Stromal cell of bone marrow (primary cell): ENCODE measurements at places on chromosomes 5 and 9.

DNA sequence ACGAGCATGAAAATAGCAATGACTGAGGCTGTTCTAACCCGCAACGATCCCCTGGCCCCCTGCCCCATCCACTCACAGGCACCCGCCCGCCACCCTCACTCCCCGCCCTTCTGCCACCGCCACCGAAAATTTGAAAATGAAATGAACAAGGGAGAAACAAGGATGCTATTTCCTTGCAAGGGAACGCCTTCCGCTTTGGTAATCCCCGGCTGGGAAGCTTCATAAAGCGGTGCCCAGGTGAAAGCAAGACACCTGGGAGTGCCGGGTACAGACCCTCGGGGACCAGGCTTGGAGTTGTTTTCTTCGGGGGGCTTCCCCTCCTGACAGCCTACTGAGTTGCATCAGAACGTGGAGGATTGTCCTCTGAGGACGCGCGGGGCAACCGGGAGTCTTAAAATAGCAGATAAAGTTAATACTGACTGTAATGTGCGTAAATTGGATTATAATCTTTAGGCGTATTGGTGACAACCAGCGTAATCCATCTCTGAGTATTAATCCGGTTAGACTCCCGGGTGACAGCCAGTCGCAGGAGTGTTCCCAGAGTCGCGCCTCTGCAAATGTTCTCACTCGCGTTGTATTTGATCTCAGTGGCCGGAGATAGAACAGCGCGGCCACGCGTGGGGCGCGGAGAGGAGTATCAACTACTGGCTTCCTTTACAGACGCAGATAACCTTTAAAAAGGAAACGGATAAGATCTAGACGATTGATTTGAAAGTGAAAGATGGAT, 885 bp upstream of the MLLT3 start:
- DNase-seq = no peak

GRCh38 chr5:176397736-176398420, 9.3 kb downstream of the HIGD2A start:
- DNase-seq = no peak

DNA sequence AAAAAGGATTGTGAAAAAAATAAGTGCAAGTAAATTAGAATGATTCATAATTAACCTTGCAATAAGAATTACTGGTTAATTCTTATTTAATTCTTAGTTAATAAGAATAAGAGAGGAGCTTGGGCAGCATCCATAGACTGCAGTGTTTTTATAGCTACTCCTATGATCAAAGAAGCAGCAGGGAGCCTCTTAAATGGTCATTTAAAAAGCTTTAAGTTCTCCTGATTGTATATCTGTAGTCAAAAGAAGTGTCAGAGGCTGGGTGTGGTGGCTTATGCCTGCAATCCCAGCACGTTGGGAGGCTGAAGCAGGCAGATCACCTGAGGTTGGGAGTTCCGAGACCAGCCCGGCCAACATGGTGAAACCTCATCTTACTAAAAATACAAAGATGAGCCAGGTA, 14.4 kb downstream of the ACER2 start:
- DNase-seq = no peak

- no peak for DNase-seq
These were observed 74.6 kb downstream of the FEM1C start for GRCh38 chr5:115469904-115470516.

DNA sequence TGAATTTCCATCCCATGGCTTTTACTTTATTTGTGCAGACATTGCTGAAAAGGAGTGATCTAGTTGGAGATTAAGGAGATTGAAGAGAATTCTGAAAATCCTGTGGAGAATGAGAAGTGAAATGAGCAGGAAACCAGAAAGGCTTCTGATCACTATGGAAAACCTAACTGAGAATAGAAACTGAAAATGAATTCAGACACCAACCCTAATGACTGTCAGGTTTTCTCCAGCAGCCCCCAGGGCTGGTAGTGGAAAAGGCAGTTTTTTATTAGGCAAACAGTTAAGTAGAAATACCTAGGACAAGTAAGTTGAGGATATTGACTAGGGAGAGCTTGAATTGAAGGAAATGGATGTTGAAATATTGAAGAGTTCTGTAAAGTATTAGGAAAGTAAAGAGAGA, 14.7 kb upstream of the ARRDC3 start:
- no peak for DNase-seq

DNA sequence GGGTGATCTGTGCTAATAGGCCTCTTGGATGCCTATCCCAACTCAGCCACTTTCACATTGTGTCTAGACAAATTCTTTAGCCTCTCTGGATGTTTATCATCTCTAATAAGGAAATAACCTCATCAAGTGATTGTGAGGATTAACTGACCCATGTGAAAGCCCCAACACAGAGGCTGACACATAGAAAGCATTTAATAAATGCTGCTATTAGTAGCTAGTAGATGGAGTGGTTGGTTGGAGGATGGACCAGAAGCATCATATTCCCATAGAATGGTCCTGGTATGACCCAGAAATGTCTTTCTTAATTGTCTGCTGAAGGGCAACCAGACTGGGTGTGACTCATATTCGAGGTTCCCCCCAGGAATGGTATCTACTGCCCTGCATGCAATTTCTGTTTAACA, 124.4 kb downstream of the PIK3R1 start:
- no peak for DNase-seq

DNA sequence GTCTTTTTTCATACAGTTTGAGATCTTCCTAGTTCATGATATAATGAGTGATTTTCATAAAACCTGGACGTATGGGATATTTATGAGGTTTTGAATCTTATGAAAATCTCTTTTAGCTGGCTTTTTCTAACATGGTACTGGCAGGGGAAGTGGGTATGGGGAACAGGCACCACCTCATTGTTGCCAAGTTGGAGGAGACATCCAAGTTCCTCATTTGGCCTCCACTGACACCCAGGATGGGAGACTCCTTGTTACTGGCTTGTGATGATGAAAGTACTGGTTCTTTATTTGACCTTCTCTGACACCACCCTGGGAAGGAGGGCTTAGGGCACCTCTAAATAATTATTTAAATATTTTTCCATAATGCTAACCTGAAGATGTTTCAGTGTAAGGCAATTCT, 4.0 kb upstream of the TNPO1 start:
- DNase-seq = no peak

DNA sequence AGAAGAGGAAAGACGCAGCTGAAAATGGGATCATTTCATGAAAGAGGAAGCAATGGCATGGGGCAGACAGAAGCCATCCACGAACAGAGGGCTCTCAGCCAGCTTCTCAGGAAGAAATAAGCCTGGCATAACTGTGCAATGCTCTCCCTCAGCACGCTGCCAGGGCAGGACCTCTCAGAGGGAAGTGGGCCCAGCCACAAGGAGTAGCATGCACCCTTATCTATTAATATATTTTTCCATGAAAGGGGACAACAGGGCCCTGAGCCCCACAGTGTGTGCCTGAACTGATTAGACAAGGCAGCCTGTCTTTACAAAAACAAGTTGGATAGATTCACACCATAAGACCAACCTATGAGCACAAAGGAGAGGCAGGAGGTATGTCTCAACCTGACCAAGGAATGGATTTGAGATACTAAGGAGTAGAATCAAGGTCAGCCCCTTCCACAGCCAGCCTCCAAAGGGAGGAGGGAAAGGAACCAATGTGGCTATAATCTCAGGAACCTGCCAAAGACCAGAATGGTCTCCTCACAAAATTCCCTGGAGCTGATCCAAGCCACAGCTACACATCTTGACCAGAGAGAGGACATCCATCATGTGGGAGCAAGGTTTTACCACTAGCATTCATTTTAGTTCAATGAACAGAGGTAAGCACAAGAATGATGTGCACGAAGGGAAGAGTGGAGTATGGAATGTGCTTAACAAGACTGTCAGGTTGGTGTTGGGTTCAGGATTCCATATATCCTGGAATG, 154.8 kb downstream of the SIL1 start:
- DNase-seq = no peak

DNA sequence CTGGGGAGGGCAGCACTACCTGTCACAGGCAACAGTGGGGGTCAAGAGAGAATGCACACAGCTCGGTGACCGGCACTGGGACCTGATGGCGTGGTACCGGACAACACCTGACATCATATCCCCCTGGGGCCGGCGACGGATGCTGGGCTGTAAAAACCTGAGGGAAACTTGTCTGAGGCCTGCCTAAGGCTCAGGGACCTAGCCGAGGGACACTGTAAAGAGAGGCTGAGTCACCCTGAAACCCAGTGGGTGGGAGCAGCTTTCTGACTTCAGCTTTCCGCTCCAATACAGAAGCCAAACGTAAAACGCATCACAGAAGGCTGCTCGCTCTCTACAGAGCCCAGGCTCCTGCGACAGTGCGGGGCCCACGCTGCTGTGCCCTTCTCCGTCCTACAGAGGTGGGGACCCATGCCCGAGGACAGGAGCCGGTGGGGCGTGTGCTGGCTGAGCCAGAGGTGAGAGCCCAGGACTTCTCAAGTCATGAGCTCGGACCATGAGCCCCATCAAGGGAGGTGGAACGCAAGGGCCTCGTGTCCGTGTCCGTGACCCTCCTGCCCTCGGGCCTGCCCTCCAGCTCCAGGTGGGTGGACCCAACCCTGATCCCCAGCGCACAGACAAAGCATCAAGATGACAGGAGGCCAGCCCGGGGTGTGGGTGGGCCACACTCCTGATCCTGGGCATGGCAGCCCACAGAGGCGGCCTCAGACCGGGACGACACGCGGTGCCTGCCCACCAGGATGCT, 5.3 kb downstream of the RALGDS start:
- DNase-seq = no peak

- no peak for DNase-seq
These were observed 516.1 kb downstream of the ANXA1 start for GRCh38 chr9:73667749-73668148.

- DNase-seq = no peak
These were observed 37.4 kb downstream of the GLT6D1 start for GRCh38 chr9:135601988-135602387.

- DNase-seq = no peak
These were observed 22.7 kb upstream of the CDKN2B start for GRCh38 chr9:22031655-22032411.
